Stimulated activated CD4-positive, alpha-beta T cell treated with anti-CD3 and anti-CD28 coated beads, Interleukin-1b, Interleukin-23, amount 100 ng/mL, for 1 hour (primary cell): ENCODE measurements at places on chromosomes 12 and 14.

DNA sequence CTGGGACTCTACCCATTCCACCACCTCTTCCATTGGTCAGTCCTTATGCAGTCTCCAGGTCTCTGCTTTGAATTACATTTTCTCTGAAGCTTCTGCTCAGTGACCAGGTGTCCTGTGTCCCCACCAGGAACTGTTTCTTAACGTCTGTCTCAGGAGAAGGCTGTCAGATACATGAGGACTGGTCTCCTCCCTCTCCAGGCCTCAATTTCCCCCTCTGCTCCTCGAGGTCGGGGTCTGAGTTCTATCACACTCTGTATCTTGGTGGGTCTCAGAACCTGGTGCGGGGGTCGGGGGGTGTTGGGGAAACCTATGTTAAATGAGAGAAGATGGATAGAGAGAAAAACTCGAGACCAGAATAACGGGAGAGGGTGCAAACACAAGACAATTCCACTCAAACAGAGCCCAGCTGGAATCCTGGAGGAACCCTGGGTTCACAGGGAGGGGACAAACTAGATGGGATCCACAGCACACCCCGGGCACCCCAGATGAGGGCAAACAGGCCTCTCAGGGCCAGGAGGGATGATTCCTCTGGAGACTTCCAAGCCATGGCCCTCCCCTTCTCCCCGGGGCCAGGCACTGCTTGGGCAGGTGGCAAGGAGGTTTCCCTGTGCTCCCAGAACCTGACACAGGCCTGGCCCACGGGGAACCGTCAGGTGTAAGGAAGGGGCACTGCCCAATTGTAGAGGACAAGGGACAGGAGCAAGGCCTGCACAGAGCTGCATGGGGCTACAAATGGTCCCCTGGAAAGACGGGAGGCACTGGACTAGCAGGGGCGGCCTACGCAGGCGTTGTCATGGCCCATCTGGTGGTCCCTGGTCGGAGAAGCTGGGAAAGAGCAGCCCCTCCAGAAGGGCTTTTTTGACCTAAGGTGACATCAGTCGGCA, 313.2 kb upstream of the DIO3 start:
- DNase-seq: no peak

DNA sequence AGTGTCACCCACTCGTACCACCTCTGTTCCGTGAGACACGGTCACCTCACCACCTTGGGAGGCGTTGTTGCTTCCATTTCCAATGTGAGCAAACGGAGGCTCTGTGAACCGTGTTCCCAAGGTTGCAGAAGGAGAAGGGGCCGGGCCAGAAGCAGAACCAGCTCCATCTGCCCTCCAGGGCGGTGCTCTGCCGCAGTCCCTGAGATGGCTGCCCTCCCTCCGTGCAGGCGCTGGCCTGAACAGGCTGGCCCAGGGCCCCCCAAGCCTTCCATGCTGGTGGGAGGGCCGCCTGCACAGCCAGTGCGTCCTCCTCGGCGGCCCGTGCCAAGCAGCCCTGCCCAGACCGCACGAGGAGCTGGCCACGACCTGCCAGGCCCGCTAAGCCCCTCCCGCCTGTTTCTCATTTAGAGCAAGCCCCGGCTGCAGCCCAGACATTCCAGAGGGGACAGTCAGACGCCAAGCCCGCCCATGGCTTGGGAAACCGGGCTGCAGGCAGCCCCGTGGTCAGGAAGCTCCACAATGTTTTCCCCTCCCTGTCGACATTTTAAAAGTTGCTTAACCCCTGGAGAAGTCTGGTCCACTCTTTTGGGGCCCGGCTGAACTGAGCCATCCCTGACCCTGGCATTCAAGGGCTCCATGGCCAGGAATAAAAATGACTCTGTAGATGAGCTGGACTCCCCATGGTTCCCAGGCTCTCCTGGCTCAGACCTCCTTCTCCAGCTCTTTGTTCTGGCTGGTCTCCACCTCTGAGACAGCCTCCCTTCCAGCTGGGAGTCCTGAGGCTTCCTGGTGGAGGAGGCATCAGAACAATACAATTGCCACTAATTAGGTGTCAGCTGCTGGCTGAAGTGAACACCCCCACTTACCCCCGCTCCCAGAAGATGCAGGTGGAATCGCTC, 236.0 kb downstream of the BCL11B start:
- DNase-seq: no peak

DNA sequence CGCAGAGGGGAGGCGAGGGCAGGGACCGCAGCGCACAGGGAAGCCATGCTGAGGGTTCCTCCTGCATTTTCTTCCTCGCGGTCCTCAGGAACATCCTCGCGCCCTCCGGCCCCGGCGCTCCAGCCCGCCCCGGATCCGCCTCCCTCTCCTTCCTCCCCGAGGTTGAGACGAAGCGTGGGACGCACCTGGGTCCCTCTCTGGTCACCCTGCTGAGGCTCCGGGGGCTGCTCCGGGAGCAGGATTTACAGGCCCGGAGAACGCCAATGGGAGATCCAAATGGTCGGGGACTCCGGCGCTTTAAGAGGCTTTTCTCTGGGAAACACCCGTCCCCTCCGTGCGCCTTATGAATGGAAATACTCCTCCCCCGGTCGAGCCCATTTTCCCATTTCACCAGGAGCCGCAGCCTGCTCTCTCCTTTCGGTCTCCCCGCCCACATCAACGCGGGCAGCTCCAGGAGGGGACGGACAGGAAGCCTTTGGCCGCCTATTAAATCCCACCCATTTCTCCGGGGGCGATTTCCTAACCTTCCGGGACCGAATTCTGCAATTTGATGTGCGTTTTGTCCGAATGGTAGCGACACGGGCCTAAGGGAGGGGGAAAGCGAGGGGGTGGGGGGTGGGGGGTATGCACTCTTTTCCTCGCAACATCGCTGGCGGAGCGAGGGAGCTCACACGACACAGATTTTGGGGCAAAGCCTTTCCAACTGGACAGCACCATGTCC, at the start of gene UNC79:
Gene UNC79 (plus strand): TSS at position 625 of the 721 bp plus-strand sequence. CDS start 91 bp downstream, at position 716.
- DNase-seq: no peak

- no peak for DNase-seq
These were observed 251.4 kb downstream of the LRIG3 start for GRCh38 chr12:58668871-58669270.

GRCh38 chr12:53871367-53871766, 67.3 kb upstream of the HOXC13 start:
- no peak for DNase-seq

GRCh38 chr12:22307811-22308210, 26.7 kb downstream of the ST8SIA1 start:
- DNase-seq: no peak

GRCh38 chr12:5506295-5506694, 74.4 kb downstream of the NTF3 start:
- no peak for DNase-seq

DNA sequence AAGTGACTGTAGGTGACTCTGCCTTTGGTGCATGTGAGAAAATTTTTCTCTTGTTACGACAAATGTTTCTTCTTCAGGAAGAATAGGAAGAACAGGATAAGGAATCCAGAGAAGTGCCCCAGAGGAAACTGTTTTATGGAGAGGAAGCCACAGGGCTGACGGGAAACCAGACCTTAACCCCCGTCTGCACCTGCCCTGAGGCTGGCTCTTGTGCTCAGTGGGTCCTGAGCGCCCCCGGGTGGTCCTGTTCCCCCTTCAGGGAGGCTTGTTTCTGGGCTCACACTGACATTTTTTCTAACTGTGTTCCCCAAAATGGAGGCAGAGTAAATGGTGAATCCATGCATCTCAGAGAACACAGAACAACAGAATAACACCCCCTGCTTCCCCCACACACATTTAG, 691.8 kb downstream of the TMEM121 start:
- no peak for DNase-seq

- no peak for DNase-seq
These were observed 46.2 kb upstream of the GRIP1 start for GRCh38 chr12:66725031-66725430.

GRCh38 chr14:79278798-79279644, 932.3 kb downstream of the DIO2 start:
- no peak for DNase-seq

DNA sequence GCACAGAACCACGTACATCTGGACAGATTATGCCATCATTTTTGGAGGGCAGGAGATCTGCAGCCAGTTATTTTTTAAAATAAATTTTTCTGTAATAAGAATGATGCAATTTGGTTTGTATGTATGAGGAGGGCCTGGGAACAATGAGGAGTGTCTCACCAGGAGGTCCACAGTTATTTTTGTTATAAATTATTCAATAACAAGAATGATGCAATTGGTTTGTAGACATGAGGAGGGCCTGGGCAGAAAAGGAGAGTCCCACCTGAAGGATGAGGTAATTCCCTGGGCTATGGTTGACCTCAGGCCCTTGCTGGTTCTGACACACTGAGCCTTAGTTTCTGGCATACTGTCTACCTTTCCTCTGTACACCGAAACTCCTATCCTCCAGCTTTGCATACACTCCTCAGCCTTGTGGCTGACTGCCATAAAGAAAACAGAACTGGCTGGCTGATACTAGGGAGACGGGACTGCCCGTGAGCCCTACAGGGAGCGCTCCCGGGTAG, 9.0 kb upstream of the DCD start:
- no peak for DNase-seq

GRCh38 chr14:84209031-84209430, 1320.9 kb upstream of the FLRT2 start:
- no peak for DNase-seq
